Kidney tubule cell (primary cell): ENCODE measurements at places on chromosomes 1 and 21.

DNA sequence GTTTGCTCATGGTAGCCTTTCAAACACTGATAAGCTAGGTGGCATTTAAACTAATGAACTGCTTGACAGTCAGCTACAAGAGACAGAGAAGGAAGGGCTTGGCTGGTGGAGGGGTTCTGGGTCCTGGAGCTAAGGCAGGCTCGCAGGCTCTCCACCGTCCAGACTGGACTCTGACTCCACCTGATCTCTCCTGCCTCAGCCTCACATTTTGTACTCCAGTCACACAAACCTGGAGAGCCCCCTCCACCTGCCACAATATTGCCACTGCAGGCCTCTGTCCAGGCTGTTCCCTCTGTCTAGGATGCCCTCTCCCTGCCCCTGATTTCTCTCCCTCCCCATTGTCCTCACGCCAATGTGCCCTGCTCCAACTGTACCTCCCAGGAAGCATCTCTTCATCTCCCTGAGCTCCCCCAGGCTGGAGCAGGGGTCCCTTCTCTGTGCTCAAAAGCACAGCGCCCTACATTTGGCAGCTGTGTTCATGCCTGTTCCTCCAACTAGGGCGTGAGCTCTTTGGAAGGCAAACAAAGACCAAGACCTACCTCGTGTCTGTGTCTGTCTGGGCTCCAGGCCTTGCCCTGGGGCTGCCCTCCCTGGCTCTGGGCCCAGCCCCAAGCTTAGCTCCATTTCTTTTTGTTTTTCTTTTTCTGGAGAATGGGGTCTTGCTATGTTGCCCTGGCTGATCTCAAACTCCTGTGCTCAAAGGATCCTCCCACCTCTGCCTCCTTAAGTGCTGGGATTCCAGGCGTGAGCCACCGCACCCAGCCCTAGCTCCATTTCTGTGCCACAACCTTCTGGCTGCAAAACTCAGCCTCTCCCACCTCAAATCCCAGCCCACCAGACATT is 2.9 kb downstream of the TIE1 start:
- DNase-seq: no peak

GRCh38 chr1:72034827-72035226 is 247.5 kb downstream of the NEGR1 start:
- no peak for DNase-seq

DNA sequence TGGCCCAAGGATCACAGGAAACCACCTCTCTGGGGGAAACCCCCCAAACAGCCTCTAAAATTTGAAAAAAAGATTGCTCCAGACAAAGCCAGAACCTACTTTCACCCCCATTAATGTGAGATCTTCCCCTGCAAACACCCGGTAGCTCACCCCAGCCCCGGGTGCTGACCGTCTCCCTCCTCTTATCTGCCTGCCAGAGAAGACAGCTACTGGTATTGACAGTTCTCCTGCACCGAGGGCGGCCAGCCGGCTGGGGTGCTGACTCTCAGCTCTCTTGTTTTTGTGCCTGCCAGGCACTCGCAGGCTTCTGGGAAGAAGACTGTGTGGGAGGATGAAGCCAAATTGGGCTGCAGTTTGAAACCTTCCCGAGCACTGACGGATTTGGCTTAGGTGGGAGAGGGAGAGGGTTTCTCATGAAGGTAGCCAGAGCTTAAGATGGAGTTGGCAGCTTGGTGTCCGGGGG is 48.2 kb downstream of the RASSF5 start:
- no peak for DNase-seq

DNA sequence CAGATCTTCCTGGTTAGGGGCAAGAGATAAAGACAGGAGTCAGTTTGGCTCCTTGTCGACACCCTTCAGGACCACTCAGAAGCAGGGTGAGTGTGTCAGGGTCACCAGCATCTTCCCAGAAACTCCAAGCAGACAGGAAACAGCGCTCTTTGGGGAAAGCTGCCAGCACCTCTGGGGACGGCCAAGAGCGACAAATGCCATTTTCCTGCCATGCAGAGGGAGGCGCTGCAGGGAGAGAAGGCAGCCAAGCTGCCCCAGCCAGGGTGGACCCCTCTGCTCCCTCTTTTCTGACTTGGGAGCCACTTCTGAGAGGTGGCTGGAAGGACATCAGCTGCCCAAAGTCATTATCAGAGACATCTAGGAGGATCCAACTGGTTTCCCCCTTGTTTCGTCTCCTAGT is 29.0 kb downstream of the SIM2 start:
- no peak for DNase-seq

DNA sequence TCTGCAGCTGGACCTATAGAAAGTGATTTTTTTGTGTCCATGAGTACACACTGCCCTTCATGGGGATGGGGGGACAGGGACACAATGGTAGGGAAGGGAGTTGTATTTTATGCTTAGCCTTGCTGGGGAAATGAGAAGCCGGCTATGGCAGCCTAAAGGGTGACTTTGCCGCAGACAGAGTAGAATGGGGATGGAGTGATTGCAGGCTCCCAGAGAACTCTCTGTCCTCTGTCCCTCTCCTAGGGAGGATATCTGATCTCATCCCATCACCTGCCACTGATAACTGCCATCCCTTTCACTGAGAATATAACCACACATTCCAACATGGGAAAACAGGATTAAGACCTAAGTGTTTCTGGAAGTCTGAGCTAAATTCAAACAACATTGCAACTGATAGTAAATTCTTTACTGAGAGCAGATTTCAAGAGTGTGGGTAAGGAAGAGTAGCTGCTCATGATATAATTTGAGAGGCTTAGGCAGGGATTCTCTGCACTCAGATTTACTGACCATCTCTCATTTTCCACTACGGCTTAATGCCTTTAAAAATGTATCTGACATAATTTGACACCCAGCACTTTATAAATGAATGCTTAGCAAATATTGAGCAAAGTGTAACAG is 13.9 kb downstream of the SH2D1B start:
- DNase-seq: no peak
